ENCODE measurements at places on chromosomes 6 and 20.

GRCh38 chr20:33009214-33010132 is 2.0 kb downstream of the BPIFB2 start:
- DNase-seq: no peak

GRCh38 chr20:872855-873520 is 39.5 kb downstream of the FAM110A start:
- no peak for DNase-seq

GRCh38 chr6:3773678-3774298 is 22.3 kb upstream of the PXDC1 start:
- DNase-seq: no peak

DNA sequence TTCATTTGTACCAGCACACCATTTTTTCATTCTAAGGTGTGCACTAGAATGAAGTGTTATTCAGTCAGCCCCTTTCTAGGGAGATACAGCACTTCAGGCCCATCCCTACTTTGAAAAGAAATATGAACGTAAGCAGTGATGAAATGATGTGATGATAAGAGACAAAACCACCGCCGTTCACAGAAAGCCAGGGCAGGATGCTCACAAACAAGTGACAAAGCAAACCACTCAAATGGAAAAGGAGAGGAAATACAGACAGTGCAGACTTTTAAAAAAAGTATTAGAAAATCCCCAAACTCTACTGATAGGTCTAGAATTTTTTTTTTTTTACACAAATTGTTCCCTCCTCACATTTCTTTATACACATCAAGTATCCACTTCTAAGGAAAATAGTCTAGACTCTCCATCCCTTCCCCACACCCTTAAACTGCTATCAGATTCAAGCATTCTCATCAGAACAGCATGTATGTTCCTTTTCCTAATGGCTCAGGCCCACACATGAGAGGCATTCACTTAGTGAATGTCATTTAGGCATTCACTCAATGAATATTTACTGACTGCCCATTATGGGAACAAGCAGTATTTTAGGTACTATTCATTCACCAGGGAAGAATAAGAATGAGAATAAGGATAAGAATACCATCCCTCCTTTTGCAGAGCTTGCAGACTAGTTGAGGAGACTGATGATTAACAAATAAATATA is 243.5 kb downstream of the GMPR start:
- DNase-seq: no peak

DNA sequence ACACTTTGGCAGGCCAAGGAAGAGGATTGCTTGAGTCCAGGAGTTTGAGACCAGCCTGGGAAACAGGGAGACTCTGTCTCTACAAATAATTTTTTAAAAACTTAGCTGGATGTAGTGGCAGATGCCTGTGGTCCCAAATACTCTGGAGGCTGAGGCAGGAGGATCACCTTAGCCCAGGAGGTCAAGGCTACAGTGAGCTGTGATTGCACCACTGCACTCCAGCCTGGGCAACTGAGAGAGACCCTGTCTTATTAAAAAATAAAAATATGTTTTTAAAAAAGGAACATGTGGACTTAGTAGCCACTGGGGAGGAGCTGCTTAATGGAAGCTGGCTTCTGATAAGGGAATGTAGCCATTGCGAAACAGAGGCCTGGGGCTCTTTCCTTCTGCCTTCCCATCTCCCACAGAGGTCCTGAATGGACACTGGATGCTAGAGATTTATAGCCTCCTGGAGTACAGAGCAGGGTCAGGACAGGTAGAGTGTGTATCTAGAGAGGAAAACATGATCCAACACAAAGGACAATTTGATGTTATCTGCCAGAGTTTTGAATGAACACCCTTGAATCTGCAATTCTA is 21.7 kb upstream of the GMNN start:
- DNase-seq: no peak

DNA sequence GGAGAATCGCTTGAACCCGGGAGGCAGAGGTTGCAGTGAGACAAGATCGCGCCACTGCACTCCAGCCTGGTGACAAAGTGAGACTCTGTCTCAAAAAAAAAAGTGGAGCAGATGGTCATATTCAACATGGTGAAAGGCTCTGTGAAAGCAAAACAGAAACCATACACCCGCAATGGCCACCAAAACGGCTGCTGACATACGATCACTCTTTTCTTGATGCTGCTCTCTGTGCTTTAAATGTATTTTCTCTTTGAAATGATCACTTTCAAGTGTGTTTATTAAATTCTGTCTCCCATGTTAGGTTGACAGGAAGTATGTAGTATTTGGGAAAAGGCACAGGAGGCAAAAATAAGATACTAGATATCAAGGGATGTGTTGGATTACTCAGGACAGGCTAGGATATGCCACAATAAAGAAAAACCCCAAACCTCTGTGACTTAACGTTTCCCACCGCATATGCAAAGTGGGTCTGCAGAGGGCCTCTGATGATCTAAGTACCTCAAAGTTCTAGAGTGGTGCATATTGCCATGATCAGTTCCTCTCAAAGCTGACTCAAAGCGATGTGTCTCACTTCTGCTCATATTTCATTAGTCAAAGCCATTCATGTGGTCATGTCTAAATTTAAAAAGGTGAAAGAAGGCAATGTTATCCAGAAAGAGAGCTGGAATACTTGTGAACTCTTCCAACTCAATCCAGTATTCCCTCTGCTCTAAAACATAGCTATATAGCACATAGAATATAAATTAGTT is 155.1 kb upstream of the SOX4 start:
- peak; percentile 90 for DNase-seq

DNA sequence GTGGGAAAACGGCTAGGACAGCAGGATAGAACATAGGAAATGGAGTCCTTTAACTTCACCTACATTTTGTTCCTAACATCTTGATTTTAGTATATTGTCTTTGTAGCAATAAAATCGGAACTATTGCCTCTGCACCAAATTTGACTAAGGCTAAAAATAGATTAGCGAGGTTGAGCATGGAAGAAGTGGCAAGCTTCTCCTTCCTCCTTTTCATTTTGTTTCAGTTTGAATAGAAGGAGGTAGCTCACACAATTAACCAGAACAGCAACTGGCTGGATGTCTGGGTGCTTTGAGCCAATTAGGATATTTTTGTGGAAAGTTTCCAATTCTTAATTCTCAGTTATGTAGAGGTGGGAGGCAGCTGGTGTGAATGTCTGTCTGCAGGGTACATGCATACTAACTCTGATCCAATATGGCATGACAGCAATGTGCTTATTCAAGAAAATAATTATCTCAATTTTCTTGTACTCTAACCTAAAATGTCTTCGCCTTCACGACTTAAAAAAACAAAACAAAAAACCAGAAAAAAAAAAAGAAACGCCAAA is 3.1 kb upstream of the HECA start:
- DNase-seq: peak; percentile 82

GRCh38 chr6:160756871-160757270 is 54.8 kb downstream of the PLG start:
- no peak for DNase-seq

DNA sequence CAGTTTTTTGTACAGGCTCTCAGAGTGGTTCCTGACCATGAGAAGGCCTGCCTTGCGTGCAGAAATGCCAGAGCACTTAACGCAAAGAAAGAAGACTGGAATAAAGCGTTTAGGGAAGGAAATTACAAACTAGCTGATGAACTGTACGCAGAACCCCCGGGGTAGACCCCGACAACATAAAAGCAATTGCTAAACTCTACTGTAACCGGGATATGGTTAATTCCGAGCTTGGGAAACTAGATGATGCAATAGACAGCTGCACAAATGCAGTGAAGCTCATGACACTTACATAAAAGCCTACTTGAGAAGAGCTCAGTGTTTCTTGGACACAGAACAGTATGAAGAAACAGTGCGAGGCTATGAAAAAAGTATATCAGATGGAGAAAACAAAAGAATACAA is 35.7 kb downstream of the CITED2 start:
- peak; percentile 96 for DNase-seq

GRCh38 chr20:63505281-63505680 is 6.4 kb upstream of the EEF1A2 start:
- no peak for DNase-seq

GRCh38 chr20:61845233-61845671 is 220.4 kb downstream of the TAF4 start:
- DNase-seq: no peak

DNA sequence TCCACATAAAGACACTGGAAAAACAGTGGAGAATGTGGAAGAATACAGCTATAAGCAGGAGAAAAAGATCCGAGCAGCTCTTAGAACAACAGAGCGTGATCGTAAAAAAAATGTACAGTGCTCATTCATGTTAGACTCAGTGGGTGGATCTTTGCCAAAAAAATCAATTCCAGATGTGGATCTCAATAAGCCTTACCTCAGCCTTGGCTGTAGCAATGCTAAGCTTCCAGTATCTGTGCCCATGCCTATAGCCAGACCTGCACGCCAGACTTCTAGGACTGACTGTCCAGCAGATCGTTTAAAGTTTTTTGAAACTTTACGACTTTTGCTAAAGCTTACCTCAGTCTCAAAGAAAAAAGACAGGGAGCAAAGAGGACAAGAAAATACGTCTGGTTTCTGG is 57.1 kb downstream of the MAP3K4 start:
- DNase-seq: no peak

DNA sequence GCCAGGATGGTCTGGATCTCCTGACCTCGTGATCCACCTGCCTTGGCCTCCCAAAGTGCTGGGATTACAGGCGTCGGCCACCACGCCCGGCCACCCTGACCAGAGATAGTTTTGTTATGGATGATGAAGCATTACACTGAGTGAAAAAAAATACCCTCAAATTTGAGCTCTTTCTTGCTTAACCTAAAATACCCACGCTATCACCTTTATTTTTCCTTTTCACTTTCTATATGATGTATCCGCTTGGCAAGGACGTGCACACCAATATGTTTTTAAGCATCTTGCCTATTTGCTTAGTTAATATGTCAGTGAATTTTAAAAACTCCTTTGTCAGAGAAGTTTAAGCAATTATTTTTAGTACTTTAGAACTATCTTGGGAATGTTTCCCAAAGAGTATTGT is 150.4 kb downstream of the INSM1 start:
- no peak for DNase-seq

- no peak for DNase-seq
These were observed 43.4 kb downstream of the TRAM2 start for GRCh38 chr6:52533491-52533890.

GRCh38 chr6:162389343-162390085 is 338.1 kb downstream of the PRKN start:
- no peak for DNase-seq

- no peak for DNase-seq
These were observed 32.6 kb downstream of the UTRN start for GRCh38 chr6:144317736-144318135.

- DNase-seq: no peak
These were observed 107.2 kb downstream of the ATP9A start for GRCh38 chr20:51660672-51661608.

- DNase-seq: no peak
These were observed 28.5 kb upstream of the KIF6 start for GRCh38 chr6:39753725-39754045.

GRCh38 chr20:5464901-5465603 is 148.3 kb upstream of the PROKR2 start:
- DNase-seq: no peak

DNA sequence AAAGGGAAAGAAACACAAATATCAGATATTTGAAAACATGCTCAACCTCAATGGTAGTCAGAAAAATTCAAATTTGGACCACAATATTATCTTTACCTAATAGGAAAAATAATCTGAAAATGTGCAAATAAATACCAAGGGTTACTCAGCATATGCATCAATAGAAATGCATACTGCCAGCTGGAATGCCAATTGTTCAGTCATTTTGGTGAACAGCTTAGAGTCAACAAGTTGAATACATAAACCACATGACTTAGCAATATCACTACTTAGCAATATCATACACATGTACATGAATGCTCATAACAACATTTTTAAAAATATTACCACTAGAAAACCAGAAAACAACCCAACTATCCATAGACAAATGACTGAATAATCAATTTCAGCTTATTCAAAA is 212.7 kb downstream of the PTPRK start:
- DNase-seq: no peak

GRCh38 chr6:143426026-143426425 is 24.5 kb downstream of the ADAT2 start:
- no peak for DNase-seq

DNA sequence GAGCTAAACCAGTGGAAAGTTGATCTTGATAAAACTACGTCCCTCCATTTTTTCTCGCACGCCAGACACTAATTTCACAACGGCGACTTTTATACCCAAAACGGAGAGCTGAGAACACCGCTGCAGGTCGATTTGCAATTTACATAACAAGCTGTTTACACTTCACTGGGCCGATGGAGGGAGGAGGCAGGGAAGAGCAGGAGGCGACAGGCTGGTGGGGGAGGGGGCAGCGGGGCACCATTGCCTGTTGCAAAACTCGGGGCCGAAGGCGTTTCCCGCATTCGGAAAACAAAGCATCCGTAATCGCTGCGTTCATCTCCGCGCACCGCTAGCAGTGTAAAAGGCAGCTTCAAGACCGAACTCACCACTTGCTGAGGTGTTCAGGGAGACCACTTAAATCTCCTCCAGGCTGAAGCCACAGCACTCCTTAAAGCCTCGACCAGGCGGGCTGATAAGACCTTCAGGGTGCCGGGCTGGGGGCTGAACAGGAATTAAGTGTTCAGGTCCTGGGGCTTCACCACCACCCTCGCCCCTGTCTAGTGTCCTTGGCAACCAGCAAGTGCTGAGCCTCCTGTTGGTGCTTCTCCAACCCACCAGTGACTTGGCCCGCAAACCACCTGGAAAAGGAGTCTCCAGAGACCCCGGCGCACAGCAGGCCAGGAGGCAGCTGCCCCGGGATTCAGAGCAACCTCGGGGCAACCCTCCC is 2.0 kb upstream of the FOXC1 start:
- DNase-seq: no peak

DNA sequence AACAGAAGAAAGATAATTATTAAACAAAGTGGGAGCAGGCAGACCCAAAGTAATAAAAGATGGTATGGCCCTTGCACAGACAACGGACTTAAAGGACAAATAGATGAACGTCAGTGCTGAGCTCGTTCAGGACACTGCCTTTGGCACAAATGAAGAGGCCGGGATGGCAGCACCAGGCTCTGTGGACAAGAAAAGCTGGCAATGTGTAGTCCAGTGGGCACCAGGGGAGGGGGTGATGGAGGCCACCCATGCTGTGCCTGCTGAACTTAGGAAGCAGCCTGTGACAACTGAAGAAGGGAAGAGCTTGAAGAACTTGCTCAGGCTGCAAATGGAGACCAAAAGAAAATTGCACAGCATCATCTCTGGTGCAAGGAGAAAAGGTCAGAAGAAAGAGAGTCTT is 131.0 kb downstream of the ANKRD60 start:
- DNase-seq: no peak

Data from MV-4-11 (cell line).